ENCODE measurements at places on chromosomes 13 and 19.
A peak's percentile ranks its signal among the peaks of the same experiment; 100 is the strongest.

- no peak for DNase-seq
Measured at GRCh38 chr19:52716522-52716921, 18.3 kb downstream of the ZNF611 start.

DNA sequence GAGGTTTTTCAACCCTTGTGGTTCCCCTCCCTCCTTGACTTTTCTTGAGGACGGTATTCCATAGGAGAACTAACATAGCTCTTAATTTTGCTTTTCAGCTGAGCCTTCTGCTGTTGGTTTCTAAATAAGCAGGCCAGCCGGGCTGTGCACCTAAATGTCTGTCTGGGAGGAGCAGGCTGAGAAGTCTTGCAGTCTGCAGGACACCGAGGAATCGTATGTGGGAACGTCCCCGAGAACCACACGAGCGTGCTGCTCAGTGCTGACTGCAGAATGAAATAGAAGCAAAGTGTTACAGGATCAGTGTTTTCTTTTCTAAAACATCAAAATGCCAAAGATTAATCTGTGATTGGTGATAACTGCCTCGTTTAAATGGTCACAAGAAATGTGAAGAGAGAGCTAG is 69.9 kb downstream of the COG3 start:
- DNase-seq: no peak

DNA sequence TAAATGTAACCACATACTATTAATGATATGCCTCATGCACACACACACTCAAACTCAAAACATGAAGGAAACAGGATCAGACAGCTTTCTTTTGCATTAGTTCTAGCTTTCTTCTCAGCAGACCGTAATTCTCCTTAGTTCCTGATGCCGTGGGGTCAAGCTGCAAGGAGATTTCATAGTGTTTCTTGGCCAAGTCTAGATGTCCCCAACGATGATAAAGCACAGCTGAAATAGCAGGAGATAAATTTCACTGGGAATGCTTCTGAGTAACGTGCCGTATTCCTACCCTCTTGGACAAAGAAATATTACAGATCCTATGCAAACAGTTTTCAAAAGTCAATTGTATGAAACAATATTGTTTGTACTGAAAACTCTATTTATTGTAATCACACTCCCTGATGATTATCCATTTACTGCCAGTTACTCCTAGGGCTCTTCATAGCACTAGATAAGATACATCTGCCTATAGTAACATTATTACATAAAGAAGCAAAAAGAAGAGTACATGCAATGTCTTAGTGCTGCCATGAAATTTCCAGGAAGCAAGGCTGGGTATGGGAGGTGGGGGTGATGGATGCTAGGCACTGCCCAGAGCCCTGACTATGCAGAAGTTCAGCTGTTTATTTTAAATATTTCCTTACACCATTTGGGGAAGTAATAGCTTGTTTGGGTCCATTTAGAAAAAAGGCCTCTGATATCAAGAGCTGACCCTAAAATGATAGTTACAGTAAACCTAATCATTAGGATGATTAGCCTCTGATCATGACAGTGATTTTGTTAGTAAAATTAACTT is 16.5 kb upstream of the GGACT start:
- DNase-seq: no peak

GRCh38 chr19:48506138-48506733 is 5.4 kb downstream of the LMTK3 start:
- no peak for DNase-seq

DNA sequence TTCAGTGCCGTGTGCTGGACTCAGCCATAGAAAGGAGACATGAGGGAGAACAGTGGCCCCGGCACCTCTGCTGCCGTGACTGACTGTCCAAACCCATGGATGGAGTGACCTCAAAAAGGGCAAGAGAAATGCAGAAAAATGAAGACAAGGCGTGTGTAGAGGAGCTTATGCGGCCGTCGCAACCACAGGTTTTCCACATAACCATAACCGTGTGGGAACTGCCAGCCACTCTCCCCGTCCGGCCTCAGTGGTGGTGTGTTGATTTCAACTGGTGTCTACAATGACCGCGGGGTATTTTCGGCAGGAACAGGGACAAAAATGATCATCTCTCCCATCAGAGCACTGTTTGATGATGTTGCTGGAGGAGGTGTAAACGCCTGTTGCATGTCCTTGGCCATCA is 42.9 kb upstream of the F7 start:
- DNase-seq: no peak

GRCh38 chr13:97387890-97388289 is 46.1 kb upstream of the RAP2A start:
- no peak for DNase-seq

DNA sequence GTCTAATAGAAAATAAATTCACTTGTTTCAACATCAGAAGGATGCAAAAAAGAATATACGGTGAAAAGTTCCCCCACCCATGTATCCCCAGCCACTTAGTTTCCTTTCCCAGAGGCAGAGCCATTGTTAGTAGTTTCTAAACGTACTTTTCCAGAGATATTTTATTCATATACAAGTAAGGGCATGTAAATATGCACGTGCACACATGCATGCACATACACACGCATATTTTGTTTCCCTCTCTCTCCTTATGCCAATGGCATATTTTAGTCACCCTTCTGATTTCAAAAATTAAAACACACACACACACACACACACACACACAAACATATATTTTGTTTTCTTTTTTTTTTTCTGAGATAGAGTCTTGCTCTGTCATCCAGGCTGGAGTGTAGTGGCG is 147.4 kb downstream of the PDS5B start:
- no peak for DNase-seq

GRCh38 chr13:79777504-79777903 is 296.5 kb downstream of the NDFIP2 start:
- DNase-seq: no peak

GRCh38 chr19:29819300-29819699 is 7.5 kb downstream of the CCNE1 start:
- no peak for DNase-seq

- no peak for DNase-seq
Measured at GRCh38 chr19:46515879-46516350, 20.2 kb upstream of the PNMA8B start.

DNA sequence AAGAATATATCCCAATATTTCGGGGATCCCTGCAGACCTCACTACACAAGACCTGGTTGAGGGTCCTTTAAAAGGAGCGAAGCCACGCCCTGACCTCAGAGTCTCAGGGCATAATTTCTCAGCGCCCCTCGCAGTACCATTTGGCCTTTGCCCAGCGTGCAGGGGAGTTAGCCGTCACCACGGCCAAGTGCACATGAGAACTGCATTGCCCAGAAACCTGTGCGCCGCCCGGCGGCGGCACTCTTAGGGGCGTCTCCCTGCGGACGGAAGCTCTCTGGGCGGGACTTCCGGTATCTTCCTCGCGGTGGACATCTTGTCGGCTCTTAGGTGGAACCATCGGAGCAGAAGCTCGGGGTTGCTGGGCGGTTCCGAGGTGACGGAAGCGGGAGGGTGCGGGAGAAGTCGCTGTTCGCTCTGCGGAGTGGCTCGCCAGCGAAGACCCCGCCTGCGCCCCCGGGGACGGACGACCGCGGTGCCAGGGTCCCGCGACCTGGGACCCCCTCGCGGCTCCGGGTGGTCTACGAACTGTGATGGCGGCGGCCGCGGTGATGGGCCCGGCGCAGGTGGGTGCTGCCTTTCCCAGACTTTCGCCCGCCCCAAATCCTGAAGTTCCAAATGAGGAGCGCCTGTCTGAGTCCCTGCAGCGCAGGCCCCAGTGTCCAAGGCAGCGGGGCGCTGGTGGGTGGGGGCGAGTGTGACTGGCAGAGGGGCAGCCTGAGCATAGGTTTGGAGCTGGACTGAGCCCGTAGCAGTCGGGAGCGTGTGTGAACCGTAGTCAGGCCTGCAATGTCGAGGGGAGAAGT is at the start of gene ZNF134:
ZNF134 (plus strand) TSS at position 302 of the 803 bp plus-strand sequence. CDS start 5,227 bp downstream, outside the sequence.
- DNase-seq: peak; percentile 79

GRCh38 chr13:51550151-51550550 is 34.1 kb upstream of the WDFY2 start:
- no peak for DNase-seq

- no peak for DNase-seq
Measured at GRCh38 chr13:87052731-87053130, 618.4 kb upstream of the SLITRK5 start.

DNA sequence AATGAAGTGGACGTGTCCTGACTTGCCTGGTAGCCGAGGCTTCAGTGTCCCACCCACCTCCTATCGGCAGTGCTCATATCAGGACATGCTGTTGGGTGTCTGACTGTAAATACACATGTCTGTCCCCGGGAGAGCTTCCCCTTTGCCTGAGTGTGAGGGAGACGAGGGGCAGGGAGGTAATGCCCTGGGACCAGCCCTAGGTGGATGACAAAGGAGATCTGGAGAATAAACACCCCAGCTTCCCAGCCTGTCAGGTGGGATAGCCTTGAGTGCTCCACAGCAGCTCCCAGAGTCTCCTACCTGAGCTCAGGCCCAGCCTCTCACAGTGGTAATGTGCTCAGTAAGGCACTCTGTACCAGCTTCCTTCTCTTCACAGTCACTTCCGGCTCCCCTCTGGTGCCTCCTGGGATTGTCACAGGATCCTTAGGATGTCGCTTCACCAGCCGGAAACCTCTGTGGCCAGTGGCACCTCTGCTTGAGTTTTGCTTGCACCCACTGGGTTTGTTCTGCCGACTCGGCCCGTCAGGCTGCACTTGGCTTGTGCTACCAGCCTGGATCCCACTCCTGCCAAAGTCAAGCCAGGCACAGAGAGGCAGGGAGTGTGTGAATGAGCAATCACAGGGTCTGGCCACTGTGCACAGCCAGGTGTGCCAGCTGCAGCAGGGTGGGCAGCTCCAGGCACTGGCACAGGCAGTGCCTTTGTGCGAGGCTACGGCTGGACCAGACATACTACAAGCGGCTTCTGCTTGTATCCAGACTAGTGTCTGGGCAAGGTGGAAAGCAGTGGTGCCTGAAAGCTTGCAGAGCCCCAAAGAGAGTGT is 54.4 kb upstream of the RGCC start:
- DNase-seq: no peak

DNA sequence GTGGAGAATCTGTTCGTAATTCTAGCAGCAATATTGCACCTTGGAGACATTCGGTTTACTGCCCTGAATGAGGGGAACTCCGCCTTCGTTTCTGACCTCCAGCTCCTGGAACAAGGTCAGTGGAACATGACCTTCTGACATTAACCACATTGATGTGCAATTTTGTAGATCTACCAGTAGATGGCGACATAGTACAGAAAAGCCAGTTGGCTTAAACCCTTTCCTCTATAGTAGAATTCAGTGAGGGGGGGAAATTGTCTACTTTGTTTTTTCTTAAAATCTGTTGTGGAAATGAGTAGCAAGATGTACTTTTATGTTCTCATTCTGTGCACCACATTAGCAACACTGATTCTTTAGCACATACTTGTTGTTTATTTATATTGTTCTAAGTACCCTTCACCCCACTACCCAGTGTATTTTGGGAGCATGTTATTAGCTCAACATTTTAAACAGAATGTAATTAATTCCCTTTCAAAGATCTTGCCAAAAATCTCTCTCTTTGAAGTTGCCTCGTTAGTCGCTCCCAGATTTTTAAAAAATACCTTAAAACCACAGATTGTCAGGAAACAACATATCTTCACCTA is 332.2 kb downstream of the MYO16 start:
- DNase-seq: no peak

DNA sequence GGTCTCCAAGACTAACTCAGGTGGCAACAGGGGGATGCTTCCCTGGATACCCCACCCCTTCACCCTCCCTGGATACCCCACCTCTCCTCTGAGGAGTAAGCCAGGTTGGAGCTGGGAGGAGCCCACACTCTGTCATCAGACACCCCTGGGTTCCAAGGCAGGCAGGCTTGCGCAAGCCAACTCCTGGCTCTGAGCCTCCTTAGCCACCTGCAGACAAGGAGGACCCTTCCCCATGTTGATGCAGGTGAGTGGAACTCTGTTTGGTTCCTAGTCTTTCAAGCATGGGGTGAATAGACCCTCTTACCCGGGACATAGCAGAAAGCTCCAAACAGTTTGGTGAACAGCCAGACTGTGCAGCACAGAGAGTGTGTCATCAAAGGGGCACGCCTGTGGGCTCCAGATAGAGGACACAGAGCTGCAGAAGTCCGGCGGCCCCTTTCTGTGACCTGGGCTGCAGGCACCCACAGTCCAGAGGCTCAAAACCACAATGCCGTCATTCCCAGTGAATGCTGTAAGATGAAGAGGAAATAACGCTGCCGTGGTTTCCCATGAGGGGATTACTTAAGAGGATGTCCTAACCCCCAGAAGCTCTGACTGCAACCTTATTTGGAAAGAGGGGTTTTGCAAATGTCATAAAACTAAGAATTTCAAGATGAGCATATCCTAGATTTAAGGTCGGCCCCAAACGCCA is 12.1 kb upstream of the HAS1 start:
- DNase-seq: no peak

DNA sequence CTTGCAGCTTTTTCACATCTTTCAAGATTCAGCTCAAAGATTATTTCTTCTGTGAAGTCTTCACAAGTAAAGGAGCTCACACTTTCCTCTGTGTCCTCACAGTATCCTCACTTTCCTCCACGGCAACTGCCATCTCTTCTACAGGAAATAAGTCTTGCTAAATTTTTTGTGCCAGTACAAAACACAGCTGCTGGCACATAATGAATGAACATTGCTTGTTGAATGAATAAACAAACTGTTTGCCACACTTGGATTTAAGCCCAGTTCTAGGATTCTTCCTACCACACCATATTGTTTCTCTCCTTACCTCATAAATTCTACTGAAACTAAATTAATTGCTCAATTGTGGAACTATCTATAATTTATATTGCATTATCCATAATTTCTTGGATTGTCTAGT is 59.5 kb downstream of the RAP2A start:
- DNase-seq: no peak

- no peak for DNase-seq
Measured at GRCh38 chr13:45928843-45929242, 77.3 kb upstream of the SIAH3 start.

- DNase-seq: no peak
Measured at GRCh38 chr13:27524981-27525975, 74.9 kb upstream of the MTIF3 start.

- DNase-seq: no peak
Measured at GRCh38 chr13:112961457-112962369, 7.3 kb upstream of the MCF2L start.

DNA sequence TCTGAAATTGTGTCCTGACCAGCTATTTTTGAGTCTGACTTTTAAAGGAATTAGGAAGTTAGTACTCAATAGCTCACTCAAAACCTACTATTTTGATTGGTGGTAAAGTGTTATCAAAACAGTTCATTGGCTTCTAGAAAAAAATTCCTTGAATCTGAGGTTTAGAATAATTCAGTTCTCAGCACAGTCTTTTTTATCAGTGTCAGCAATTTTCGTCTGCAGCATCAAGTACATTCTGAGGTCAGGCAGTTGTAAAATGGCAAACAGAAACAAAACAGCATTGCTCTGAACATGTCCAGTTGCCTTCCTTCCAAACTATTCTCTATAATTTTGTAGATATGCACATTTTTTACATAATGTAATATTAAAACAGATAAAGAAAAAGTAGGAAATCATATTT is 1644.1 kb downstream of the SLITRK5 start:
- DNase-seq: no peak

DNA sequence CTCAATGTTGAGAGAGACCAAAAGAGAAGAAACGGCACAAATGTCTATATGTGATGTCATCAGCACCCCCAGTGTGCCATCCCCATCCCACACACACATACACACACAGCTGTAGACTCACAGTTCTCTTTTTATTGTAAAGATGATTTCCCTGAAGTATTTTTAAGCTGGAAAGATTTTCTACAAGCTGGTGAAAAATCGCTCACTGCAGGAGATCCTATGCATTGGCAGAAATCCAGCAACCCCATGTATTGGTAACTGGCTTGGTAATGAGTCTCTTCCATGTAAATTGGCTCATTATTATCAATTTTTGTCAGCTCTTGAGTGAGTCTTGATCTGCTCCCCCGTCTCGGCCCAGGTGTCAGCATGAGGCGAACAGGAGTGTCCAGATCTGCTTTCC is 107.1 kb upstream of the UQCRFS1 start:
- DNase-seq: no peak
